Activated CD4-positive, alpha-beta memory T cell treated with anti-CD3 and anti-CD28 coated beads, Interleukin-2, amount 10 ng/mL, durations not matched to agents 7 days and 5 days (primary cell): ENCODE measurements at places on chromosomes 7 and 10. TPM values are rescaled to one million over a fixed set of nuclear protein-coding genes. Genes with fewer than 3 reads are reported as not detected.

GRCh38 chr7:55336540-55336939 lies 28.6 kb upstream of the LANCL2 start:
- no peak for DNase-seq

GRCh38 chr7:114295522-114295921 lies 119.1 kb upstream of the FOXP2 start:
- DNase-seq, result no peak

The NUPR2 gene
- total RNA-seq, result not detected

DNA sequence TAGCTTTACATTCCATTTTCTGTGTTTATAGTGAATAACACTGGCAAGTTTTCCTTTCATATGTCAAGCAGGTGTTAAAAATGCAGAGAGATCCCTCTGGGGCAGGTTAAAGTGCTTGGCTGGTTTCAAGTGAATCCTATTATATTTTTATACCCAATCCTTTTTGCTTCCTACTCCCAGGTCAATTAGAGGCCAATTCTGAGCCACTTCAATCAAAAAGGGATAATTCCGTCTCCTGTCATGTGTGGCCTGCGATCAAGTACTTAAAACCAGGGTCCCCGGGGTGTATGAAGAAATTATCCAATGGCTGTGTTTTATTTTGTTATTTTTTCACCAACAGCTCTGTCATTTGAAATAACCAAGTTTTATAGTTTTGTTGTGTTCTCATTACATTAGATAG lies 313.2 kb downstream of the PRPF18 start:
- no peak for DNase-seq

- no peak for DNase-seq
These were observed 148.8 kb downstream of the NPSR1 start for GRCh38 chr7:34806831-34807230.

- DNase-seq, result no peak
These were observed 36.7 kb downstream of the NKX2-3 start for GRCh38 chr10:99569253-99569939.

DNA sequence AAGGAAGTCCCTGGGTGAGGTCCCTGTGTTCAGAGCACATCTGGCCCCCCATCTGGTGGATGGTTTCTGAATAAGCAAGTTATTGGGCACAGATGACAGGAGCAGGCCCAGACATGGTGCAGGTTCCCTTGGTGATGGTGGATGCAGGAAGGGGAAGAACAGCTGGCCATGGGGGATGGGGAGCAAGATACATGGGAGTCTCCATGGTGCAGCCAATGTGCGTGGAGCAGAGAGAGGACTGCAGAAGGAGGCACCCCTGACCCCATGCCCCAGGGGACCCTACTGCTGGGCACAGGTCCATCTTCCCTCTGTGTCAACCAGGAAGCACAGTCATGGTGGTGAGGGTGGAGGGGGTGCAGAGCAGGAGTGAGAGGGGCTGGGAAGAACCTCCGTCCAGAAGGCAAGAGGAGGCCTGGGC lies 43.8 kb upstream of the RABGEF1 start:
- DNase-seq, result no peak

The ABCC2 gene
- total RNA-seq, result 0.73 TPM

DNA sequence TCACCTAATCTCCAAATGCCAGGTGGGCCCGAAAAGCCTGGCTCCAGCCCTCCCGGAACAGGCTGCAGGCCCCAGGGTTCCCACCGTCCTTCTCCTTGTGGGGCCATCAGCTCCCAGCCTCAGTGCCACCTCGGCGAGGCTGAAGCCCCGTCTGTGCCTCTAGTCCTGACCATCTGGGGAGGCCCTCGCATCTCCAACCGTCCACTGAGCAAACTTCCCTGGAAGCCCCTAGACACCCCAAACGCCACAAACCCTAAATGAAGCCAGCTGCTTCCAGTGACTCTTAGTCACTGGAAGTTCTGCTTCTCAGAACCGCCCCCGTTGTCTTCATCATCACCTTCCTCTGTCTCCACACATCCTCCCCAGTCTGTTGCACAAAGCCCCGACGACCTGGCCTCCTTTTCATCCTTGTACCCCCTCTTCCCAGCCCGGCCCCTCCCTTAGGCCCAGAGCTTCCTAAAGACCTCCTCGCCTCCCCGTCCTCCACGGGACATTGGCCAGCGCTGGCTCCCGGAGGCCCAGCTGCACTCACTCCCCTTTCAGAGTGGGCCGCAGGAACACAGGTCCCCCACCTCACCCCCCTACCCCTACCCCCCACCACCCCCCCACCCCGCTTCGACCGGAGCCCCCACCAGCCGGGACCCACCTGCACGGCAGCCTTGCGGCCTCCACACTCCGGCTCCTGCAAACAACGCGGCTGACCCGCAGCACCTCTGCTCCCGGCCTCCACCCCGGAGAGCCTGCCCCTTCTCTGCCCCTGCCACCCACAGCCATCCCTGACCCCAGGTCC lies 1.1 kb upstream of the DIP2C start:
- DNase-seq, result no peak

- DNase-seq, result no peak
These were observed 1.7 kb downstream of the ADO start for GRCh38 chr10:62806251-62806650.

The AGAP5 gene
- total RNA-seq, result 9.3 TPM

- DNase-seq, result no peak
These were observed 22.5 kb upstream of the MMP21 start for GRCh38 chr10:125797994-125798662.

The RPEL1 gene
- not detected for total RNA-seq

DNA sequence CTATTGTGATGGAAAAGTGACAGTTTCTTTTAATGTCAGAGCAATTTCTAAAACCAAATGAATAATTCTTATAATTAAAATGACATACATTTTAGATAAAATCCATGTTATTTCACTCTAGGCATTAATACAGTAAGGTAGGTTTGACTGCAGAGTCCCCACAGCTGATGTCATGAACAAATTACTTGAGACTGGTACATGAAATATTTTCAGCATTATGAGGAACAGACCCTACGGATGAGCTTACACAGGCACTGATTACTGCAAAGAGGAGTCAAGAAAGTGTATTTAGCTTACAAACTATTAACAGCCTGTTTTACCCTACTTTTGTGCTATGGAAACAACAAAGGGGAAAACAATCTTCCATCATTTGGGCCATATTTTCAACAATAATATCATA lies 8.9 kb downstream of the COL1A2 start:
- no peak for DNase-seq

DNA sequence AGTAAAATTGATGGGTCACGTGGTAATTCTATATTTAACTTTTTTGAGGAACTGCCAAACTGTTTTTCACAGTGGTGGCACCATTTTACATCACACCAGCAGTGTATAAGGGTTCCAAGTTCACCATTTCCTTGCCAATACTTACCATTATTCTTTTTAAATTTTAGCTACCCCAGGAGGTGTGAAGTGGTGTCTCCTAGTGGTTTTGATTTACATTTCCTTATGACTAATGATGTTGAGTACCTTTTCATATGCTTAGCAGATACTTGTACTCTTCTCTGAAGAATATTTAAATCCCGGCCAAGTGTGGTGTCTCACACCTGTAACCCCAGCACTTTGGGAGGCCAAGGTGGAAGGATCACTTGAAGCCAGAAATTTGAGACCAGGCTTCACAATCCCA lies 28.5 kb downstream of the FHIP2A start:
- DNase-seq, result no peak

The TYW1B gene
- total RNA-seq, result 3.5 TPM

The DENND2A gene
- total RNA-seq, result not detected

The HOXA2 gene
- total RNA-seq, result not detected

The GJD4 gene
- total RNA-seq, result not detected

- no peak for DNase-seq
These were observed 157.4 kb downstream of the FRMD4A start for GRCh38 chr10:14173391-14173705.

- DNase-seq, result no peak
These were observed 49.8 kb downstream of the CARD11 start for GRCh38 chr7:2993868-2994267.
